ENCODE measurements at places on chromosomes 4 and X. TPM values are rescaled to one million over a fixed set of nuclear protein-coding genes. Genes with fewer than 3 reads are reported as not detected.

GRCh38 chr4:105369988-105370387 lies 103.9 kb downstream of the PPA2 start:
- no peak for DNase-seq
- no peaks in the 10 kb centered on the region for H3K4me1 ChIP-seq
- H3K27ac ChIP-seq: no peak overlapping the region
- peaks cover 20% of the 10 kb centered on the region for H3K36me3 ChIP-seq
- no peaks in the 10 kb centered on the region for H3K27me3 ChIP-seq
- no peak overlapping the region for H3K4me3 ChIP-seq

- no peaks in the 10 kb centered on the region for H3K4me1 ChIP-seq
- H3K36me3 ChIP-seq: no peaks in the 10 kb centered on the region
- DNase-seq: no peak
- H3K4me3 ChIP-seq: no peak overlapping the region
- no peak overlapping the region for H3K27ac ChIP-seq
Observed at GRCh38 chr4:82551734-82552133, 10.1 kb downstream of the TMEM150C start.

CT47B1 gene
- total RNA-seq: not detected

KLHL8 gene
- 6.3 TPM for total RNA-seq

GRCh38 chrX:91435395-91435794 lies 756 bp downstream of the PABPC5 start:
- no peaks in the 10 kb centered on the region for H3K36me3 ChIP-seq
- no peaks in the 10 kb centered on the region for H3K27me3 ChIP-seq
- no peak overlapping the region for H3K4me3 ChIP-seq
- no peak for DNase-seq

GRCh38 chrX:50169717-50170116 lies 31.1 kb downstream of the AKAP4 start:
- no peak overlapping the region for H3K27ac ChIP-seq
- DNase-seq: no peak
- no peaks in the 10 kb centered on the region for H3K36me3 ChIP-seq
- H3K27me3 ChIP-seq: no peaks in the 10 kb centered on the region
- no peak overlapping the region for H3K4me3 ChIP-seq

- H3K27ac ChIP-seq: no peak overlapping the region
- H3K4me1 ChIP-seq: no peaks in the 10 kb centered on the region
- H3K27me3 ChIP-seq: no peaks in the 10 kb centered on the region
- no peaks in the 10 kb centered on the region for H3K36me3 ChIP-seq
- DNase-seq: no peak
- H3K4me3 ChIP-seq: no peak overlapping the region
Observed at GRCh38 chr4:69025191-69025998, 70.9 kb upstream of the UGT2B7 start.

GRCh38 chrX:48908600-48908999 lies 2.8 kb downstream of the SLC35A2 start:
- H3K27ac ChIP-seq: no peak overlapping the region
- H3K27me3 ChIP-seq: no peaks in the 10 kb centered on the region
- H3K36me3 ChIP-seq: peaks cover 41% of the 10 kb centered on the region
- peaks cover 33% of the 10 kb centered on the region for H3K4me1 ChIP-seq

GRCh38 chr4:3707423-3708102 lies 58.6 kb upstream of the ADRA2C start:
- H3K27ac ChIP-seq: no peak overlapping the region
- no peaks in the 10 kb centered on the region for H3K4me1 ChIP-seq
- H3K27me3 ChIP-seq: peaks cover 3% of the 10 kb centered on the region
- H3K36me3 ChIP-seq: no peaks in the 10 kb centered on the region
- no peak overlapping the region for H3K4me3 ChIP-seq
- no peak for DNase-seq

DNA sequence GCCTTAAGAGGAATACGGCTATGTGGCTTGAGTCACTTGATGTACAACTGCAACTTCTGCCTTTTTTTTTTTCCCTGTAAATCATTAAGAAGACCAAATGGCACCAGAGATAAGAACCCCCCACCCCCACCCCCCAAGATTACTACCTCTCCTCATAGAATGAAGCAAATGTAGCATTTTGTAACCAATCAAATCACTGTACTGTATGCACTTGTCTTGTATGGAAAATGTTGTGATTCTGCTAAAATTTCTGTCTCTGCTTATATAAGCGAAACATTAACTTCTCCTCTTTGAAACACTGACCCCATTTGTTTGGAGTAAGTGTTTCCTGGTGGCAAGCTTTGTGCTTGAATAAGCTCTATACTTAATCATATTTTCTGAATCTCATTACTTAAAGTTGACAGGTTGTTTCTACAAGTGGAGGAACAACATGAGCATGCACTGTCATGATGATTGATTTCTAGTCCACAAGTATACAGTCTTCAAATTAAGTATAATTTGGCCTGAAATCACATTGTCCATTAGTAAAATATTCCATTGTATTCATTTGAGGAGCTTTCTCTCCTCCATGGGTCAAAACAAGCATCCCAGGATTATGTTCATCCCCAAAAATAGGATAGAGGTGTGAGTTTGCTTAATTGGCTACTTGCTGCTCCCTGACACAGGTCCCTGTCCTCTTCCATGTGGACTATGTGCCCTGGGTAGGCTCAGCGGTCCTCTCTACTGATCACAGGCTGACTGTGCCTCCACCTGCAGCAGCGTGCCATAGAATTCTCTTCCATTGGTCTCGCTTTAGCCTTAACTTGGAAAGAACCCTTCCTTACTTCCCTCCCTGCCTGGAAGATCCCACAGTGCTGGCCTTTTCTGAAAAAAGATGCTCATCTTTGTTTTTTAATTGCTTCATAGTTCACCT lies 104.0 kb upstream of the BMP2K start:
- H3K4me1 ChIP-seq: no peaks in the 10 kb centered on the region
- no peak for DNase-seq
- H3K27me3 ChIP-seq: no peaks in the 10 kb centered on the region

DNA sequence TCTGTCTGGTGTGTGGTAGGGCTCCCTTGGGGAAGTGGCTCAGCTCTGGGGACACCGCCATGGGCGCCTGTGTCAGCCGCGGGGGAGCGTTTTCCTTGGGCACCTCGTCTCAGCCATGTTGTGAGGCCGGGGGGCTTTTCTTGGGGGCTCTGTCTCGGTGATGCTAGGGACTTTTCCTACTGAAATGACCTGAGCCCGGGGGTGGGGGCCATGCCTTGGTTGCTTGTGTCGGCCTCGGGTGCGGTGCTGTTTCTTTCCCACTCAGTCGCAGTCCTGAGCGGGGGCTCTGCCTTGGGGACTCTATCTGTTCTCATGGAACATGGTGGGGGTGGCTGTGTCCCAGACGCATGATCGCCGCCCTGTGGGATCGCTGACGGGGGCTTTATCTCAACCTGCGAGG lies 356 bp downstream of the CT45A1 start:
- no peak overlapping the region for H3K4me3 ChIP-seq
- no peaks in the 10 kb centered on the region for H3K4me1 ChIP-seq
- no peaks in the 10 kb centered on the region for H3K36me3 ChIP-seq
- H3K27me3 ChIP-seq: no peaks in the 10 kb centered on the region

- H3K27ac ChIP-seq: peak overlapping the region; percentile 83
- peaks cover 20% of the 10 kb centered on the region for H3K4me1 ChIP-seq
- peak overlapping the region; percentile 78 for H3K4me3 ChIP-seq
- no peaks in the 10 kb centered on the region for H3K36me3 ChIP-seq
- DNase-seq: no peak
Observed at GRCh38 chrX:37846558-37846933, 825 bp downstream of the DYNLT3 start.

GRCh38 chrX:49230500-49231232 lies 2.5 kb downstream of the CACNA1F start:
- peak overlapping the region; percentile 53 for H3K4me3 ChIP-seq
- no peaks in the 10 kb centered on the region for H3K36me3 ChIP-seq
- H3K27ac ChIP-seq: peak overlapping the region; percentile 13
- peaks cover 21% of the 10 kb centered on the region for H3K4me1 ChIP-seq
- peak; percentile 25 for DNase-seq
- no peaks in the 10 kb centered on the region for H3K27me3 ChIP-seq

DNA sequence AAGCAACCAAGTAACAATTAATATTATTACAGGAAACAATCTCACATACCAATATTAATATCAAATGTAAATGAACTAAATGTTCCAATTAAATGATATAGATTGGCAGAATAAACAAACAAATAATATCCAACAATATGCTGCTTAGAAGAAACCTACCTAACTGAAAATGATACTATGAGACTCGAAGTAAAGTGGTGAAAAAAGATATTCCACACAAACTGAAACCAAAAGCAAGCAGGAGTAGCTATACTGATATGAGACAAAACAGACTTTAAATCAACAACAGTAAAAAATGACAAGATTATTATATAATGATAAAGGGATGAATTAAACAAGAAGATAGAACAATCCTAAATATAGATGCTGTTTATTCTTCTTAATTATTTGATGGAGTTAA lies 140.1 kb downstream of the SPANXN4 start:
- H3K36me3 ChIP-seq: no peaks in the 10 kb centered on the region
- no peaks in the 10 kb centered on the region for H3K27me3 ChIP-seq
- no peak for DNase-seq
- no peaks in the 10 kb centered on the region for H3K4me1 ChIP-seq
- no peak overlapping the region for H3K27ac ChIP-seq

- DNase-seq: no peak
- peak overlapping the region; percentile 77 for H3K4me3 ChIP-seq
- peak overlapping the region; percentile 54 for H3K27ac ChIP-seq
Observed at GRCh38 chrX:107117993-107118321, 665 bp downstream of the RBM41 start.

DNA sequence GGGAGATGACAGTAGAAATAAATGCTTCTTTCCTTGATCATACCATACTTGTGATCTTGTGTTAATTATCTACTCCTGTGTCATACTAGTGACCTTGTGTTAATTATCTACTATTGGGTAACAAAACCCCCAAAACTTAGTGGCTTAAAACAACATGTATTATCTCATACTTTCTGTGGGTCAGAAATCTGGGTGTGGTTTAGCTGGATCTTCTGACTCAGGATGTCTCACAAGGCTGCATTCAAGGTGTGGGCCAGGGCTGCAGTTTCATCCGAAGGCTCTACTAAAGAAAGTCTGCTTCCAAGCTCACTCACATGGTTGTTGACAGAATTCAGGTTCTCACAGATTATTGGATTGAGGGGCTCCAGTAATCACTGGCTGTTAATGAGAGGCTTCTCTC lies 70.3 kb upstream of the NDP start:
- no peaks in the 10 kb centered on the region for H3K27me3 ChIP-seq
- no peaks in the 10 kb centered on the region for H3K4me1 ChIP-seq
- no peak overlapping the region for H3K4me3 ChIP-seq
- no peak overlapping the region for H3K27ac ChIP-seq
- DNase-seq: no peak

CNOT6L gene
- 234 TPM for total RNA-seq

MGARP gene
- total RNA-seq: not detected

- DNase-seq: no peak
- H3K36me3 ChIP-seq: no peaks in the 10 kb centered on the region
- no peaks in the 10 kb centered on the region for H3K27me3 ChIP-seq
- no peak overlapping the region for H3K27ac ChIP-seq
Observed at GRCh38 chr4:29852537-29852936, 867.6 kb upstream of the PCDH7 start.

DNA sequence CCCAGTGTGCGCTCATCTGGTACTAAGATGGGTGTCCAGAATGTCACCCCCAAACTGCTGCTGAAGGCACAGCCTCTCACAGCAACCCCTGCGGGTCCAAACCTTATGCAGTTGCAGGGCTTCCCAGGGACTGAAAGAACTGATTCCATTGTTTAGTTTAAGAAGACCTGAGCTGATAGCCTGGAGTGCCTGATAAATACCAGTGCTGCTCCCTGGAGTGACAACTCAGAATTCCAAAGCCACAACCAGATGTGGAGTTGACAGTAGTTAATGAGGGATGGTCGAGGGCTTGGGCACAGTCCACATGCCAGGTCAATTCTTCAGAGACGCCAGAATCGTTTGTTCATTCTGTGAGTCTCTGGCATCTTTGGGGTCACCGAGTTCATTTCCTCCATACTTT lies 71.2 kb downstream of the LNX1 start:
- H3K4me3 ChIP-seq: no peak overlapping the region
- DNase-seq: no peak
- H3K36me3 ChIP-seq: no peaks in the 10 kb centered on the region
- H3K4me1 ChIP-seq: no peaks in the 10 kb centered on the region

DNA sequence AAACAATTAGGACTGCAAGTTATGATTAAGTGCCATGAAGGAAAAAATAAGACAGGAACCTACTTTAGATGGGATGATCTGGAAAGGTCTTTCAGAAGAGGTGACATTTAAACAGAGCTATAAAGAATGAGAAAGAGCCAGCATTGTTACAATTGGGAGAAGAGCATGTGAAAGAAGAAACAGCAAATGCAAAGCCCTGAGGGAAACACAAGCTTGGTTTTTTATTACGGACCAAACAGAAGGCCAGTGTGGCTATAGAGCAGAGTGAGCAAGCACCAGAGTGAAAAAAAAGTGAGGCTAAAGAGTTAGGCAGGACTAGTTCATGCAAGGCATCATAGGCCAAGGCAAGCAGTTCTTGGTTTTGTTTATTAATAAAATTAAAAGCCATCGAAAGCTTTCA lies 175.6 kb downstream of the RBMX2 start:
- no peak overlapping the region for H3K27ac ChIP-seq
- no peak for DNase-seq
- no peaks in the 10 kb centered on the region for H3K4me1 ChIP-seq
- H3K27me3 ChIP-seq: no peaks in the 10 kb centered on the region
- no peak overlapping the region for H3K4me3 ChIP-seq

NDNF gene
- total RNA-seq: 0.25 TPM

DNA sequence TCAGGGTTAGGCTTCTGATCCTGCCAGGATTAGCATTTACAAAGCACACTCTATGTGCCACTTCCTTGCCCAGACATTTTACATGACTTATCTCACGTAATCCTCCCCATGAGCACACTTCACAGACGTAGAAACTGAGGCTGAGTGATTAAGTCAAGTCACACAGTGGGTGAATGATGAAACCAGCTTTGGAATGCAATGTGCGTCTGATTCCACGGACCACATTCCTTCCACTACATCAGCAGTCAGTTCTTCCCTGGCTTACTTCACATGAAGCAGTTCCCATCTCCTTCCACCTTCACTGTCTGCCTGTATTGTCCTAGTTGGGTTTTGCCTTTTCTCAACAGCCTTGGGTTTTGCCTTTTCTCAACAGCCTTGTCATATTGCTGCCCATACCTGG lies 134.3 kb upstream of the PPARGC1A start:
- no peaks in the 10 kb centered on the region for H3K4me1 ChIP-seq
- DNase-seq: no peak
- no peaks in the 10 kb centered on the region for H3K27me3 ChIP-seq
- H3K36me3 ChIP-seq: no peaks in the 10 kb centered on the region

GRCh38 chr4:150582146-150582872 lies at the start of gene MAB21L2:
MAB21L2 (plus strand) TSS chr4:150582151; CDS start chr4:150583030, 879 bp downstream.
- H3K4me3 ChIP-seq: no peak within 1 kb of the TSS
- H3K27ac ChIP-seq: no peak within 1 kb of the TSS
- DNase-seq: no peak
- no peaks in the 10 kb centered on the region for H3K4me1 ChIP-seq

All from CD4-positive, alpha-beta T cell (primary cell).